Stimulated activated CD8-positive, alpha-beta memory T cell treated with anti-CD3 and anti-CD28 coated beads, Interleukin-15, amount 100 ng/mL, for 4 hours (primary cell): ENCODE measurements at places on chromosomes 12 and 14.

GRCh38 chr12:28413460-28414109 is 223.3 kb downstream of the CCDC91 start:
- no peak for DNase-seq

GRCh38 chr12:116141110-116141832 is 136.2 kb downstream of the MED13L start:
- no peak for DNase-seq

GRCh38 chr14:80427101-80427500 is 215.8 kb upstream of the DIO2 start:
- no peak for DNase-seq

- DNase-seq = no peak
Observed at GRCh38 chr14:94890785-94891184, 120.9 kb upstream of the GSC start.

DNA sequence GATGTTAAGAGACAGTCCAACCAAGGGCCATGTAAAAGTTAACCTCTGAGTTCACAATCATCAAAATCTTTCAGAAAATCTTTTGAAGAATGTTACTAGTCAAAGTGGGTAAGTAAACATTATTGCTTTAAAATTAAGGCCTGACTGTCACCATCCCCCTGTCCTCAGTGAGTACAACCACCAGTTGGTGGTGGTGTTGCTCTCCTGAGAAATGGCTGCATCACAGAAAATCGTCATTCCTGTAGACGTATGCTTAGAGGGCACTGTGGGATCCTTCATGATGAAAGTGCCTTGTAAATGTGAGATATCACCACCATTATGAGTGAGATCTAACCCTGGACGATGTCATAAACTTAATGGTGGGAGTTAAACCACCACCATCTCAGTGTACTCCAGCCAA is 451.2 kb downstream of the RPS29 start:
- DNase-seq = no peak

- DNase-seq = no peak
Observed at GRCh38 chr12:95605087-95605486, 53.8 kb upstream of the USP44 start.

GRCh38 chr12:5213990-5214389 is 170.3 kb downstream of the KCNA5 start:
- no peak for DNase-seq

GRCh38 chr12:93440043-93440835 is 1.5 kb downstream of the UBE2N start:
- no peak for DNase-seq

DNA sequence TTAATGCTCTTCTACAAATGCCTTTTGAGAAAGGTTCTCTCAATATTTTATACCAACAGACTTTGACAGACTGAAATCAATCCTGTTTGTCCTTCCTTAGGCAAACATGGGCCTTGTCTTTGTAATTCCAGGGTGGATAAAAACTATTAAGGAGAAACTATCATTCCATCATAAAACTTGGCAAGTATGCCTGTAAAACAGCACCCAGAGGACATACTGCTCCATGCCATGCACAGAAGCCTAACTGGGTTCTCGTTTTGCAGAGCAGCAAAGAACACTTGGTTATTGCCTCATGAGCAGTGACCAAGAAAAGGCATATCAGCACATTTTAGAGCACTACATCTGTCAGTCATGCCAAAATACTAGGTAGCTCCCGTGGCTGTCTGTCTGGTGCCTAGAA is 33.8 kb upstream of the PTGDR start:
- no peak for DNase-seq
